ENCODE measurements at places on chromosomes 11 and 22.

- DNase-seq, result no peak
These were observed 37.1 kb upstream of the WNT11 start for GRCh38 chr11:76243193-76243956.

DNA sequence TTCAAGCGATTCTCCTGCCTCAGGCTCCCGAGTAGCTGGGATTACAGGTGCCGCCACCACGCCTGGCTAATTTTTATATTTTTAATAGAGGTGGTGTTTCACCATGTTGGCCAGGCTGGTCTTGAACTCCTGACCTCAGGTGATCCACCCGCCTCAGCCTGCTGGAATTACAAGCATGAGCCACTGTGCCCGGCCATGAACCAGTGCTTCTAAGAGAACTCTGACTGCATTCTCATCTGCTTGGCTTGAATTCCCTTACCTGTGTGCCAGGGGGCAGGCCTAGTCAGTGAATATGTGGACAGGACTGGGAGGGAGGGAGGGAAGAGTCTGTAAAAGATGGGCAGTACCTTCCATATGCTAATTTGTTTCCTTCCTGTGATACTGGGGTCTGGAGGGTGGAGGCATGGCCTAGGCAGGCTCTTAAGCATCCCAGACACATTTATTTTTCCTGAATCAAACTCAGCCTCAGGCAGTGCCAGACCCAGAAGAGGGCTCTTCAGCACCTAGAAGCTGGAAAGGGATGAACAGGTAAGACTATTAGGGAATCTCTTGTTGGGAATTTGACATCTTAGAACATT is 6.6 kb downstream of the RPS25 start:
- DNase-seq, result no peak

- DNase-seq, result no peak
These were observed 1.9 kb upstream of the DGAT2 start for GRCh38 chr11:75766443-75767227.

DNA sequence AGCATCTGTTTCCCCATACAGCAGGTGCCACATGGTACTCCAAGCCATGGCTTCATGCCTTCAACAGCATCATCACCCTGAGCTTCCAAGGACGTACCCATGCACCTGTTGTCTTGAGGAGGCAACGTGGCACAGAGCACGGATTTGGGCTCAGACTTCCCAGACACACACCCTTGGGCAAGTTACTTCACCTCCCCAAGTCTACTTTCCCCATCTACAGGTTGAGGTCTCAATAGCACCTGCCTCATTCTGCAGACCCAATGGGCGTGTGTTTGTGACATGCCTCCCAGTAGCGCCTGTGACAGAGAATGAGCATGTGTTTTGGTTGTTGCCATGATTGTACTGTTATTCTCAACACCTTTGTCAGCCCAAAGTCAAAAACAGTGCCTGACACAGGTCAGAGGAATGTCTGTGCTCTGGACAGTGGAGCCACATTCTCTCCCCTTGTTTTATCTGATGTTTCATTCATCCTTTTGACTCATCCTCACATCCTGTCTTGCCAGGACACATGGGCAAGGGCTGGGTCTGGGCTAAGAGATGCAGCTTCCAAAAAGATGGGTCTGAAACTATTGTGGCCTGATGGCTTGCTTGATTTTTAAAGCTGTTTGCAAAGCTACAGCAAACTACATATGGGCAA is 53.4 kb upstream of the CCND1 start:
- DNase-seq, result no peak
